ENCODE measurements at places on chromosomes 1 and 21. TPM values are rescaled to one million over a fixed set of nuclear protein-coding genes. Genes with fewer than 3 reads are reported as not detected.

DNA sequence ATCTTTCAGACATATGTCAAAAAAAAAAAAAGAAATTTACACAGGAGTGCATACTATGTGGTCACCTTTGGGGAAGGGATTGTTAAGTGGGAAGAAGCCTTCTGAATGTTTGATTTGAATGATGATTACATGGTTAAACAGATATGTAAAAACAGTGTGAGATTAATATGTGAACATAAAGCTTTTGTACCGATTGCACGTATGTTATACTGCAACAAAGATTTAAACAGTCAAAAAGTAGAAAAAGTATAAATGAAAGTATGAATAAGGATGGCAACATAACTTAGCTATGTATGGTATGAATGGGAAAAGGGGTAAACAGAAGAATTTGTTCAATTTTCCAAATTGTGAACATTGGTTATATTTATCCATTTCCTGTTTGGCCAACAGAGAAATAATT is 10.0 kb upstream of the PLPP3 start:
- no peak for DNase-seq

GRCh38 chr1:11571906-11572616 is 82.2 kb downstream of the FBXO2 start:
- DNase-seq, result no peak

DNA sequence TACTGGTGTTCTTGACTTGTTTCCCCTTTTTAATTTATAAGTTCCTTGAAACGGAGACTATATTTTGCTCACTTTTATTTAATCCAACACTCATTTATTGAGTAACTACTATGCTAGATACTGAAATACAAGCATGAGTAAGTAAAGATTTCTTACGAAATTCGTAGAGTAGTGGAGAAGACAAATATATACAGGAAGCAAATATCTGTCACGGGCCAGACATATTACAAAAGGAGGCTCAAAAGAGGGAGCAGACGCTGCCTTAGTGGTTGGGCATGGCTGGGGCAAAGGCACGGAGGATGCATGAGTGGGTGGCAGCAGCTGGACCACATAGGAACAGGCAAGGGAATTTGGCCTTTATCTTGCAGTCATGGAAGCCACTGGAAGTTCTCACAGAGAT is 6.8 kb downstream of the NCF2 start:
- DNase-seq, result no peak

KRTAP21-3 gene
- polyA plus RNA-seq, result not detected

HES4 gene
- polyA plus RNA-seq, result 1.8 TPM
